ENCODE measurements at places on chromosomes 12 and 14.

DNA sequence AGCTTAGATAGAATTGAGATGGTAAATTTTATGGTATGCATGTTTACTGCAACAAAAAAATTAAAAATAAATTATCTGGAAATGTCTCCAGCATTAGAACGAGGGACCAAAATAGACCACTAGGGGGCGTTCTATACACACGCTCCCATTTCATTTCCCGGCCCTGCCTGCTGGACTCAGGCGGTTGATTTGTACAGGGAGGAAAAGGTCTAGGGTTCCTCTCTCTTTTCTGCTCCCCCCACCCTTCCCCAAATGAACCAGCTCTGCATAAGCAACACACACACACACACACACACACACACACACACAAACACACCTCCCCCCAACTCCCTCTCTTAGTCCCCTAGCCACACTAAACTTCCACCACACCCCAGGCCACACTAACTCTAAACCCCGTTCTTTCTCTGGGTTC, 7.8 kb upstream of the DTX1 start:
- no peak for DNase-seq

DNA sequence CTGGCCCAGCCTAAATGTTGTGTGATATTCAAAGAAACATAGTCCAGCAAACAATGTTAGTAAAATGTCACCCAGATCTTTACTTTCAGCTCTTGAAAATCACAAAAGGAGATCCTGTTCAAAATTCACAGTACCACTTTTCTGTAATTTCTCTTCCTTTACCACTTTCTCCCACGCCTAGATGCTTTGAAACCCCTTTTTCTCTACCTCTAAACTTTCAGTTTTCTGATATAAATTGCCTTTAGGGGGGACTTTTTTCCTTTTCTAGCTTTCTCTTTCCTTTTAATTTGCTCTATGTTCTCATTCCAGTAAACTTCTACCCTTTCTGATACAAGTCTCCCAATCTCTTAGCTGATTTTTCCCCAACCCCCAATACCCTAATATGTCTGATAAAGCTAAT, 101.8 kb downstream of the LMO3 start:
- no peak for DNase-seq

GRCh38 chr12:46219132-46219876, 49.5 kb downstream of the SLC38A1 start:
- DNase-seq: no peak

- DNase-seq: no peak
Measured at GRCh38 chr12:56914256-56914655, 20.0 kb downstream of the SDR9C7 start.

- no peak for DNase-seq
Measured at GRCh38 chr12:32651151-32651955, 27.7 kb upstream of the DNM1L start.

- DNase-seq: no peak
Measured at GRCh38 chr12:40149673-40150260, 43.9 kb upstream of the SLC2A13 start.

DNA sequence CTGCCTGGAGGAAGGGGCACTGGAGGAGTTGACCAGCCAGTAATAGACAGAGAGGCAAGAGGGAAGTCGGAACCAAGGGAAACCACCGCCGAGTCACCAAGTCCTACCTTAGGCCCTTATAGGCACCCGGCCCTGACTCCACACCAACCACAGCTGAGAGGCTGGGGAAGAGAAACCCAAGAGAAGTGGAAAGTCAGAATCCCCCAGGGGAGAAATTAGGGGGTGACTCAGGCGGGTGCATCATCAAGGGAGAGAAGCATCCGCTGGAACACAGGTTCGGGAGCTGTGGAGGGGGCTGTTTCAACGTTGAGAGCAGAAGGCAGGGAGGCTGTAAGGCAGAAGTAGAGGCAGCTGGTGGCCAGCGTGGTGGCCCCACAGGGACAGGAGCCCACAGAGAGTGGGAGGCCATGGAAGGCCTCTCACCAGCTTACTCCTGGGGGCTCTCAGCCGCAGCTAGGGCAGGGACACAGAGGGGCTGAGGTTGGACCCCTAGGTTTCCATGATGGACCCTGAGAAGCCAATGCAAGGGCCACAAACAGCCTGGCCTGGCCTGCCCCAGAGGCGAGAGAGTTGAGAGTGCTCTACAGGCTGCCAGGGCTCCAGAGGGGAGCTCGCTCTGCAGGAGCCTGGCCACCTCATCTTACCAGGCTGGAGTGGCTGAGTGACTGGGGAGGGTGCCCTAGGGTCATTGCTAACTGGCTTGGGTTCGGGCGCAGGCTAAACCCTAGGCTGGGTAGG, 1.4 kb upstream of the TRMT61A start:
- DNase-seq: no peak

DNA sequence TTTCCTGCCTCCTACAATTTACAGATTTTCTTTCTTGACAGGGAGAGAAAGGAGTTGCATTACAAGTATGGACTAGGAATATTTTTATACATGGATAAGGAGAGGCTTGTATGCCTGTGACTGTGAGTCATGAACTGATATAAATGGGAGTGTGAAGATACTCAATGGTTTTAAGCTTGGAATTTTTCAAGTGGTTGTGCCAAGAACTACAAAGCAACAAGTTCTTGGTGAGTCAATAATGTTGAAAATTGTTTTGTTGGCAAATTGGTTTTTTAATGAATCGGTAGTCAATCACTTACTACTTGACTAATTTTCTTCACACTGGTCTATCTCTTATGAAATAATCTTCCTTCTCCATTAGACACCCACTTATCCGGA, 58.9 kb upstream of the HMGA2 start:
- no peak for DNase-seq

DNA sequence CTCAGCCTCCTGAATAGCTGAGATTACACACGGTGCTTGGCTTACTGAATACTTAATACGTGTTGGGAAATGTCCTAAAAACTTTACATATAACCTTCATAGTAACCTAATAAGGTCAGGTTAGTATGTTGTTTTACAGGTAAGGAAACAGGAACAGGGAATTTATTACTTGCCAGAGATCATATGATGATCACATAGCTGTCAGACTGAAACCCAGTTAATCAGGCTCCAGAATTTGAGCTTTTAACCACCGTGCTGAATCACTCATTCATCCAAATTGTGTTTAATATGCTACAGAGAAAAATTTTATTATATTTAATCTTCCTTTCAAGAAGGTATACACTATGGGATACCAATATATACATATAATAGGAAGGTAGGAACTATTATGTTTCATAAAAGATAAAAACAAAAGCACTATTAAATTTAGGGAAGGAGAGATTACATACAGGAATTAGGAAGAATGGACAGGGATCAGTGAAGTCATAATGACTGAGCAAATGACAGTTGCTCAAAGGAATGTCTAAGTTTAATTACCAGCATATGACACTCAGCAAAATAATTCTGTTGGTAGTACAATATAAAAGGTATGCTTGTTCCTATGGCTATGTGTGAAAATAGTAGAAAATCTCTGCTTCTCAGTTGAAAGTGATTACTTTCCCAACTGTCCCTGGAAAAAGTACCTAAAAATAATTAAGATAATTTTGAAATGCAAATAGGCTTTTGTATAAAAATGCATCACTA, 59.3 kb downstream of the HEATR5A start:
- DNase-seq: no peak

Measured in lower lobe of right lung (tissue), 2 donors.